ENCODE measurements at places on chromosomes 3 and 15. TPM values are rescaled to one million over a fixed set of nuclear protein-coding genes. Genes with fewer than 3 reads are reported as not detected.

The TUSC7 gene
- total RNA-seq = not detected

The GPD1L gene
- total RNA-seq = 7.9 TPM

The SH2D7 gene
- not detected for total RNA-seq

The OXTR gene
- 56.1 TPM for total RNA-seq

The NOX5 gene
- not detected for total RNA-seq

The TPRG1 gene
- not detected for total RNA-seq

The KPNA1 gene
- 112 TPM for total RNA-seq

The CCR1 gene
- total RNA-seq = not detected

The FBXO40 gene
- total RNA-seq = not detected

The HHATL gene
- not detected for total RNA-seq

The MBNL1 gene
- 664 TPM for total RNA-seq

The TLE3 gene
- total RNA-seq = 5.6 TPM

The TMEM212 gene
- total RNA-seq = not detected

The ABI3BP gene
- 4.2 TPM for total RNA-seq
